H9 (cell line): ENCODE measurements at places on chromosomes 6 and 20.

- no peak overlapping the region for H3K4me3 ChIP-seq
- no peaks in the 10 kb centered on the region; the same call in 2 of the 3 replicates for H3K36me3 ChIP-seq
- no peaks in the 10 kb centered on the region for H3K4me1 ChIP-seq
- no peak for DNase-seq
- H3K27ac ChIP-seq: no peak overlapping the region
- H3K27me3 ChIP-seq: no peaks in the 10 kb centered on the region
These were observed 12.0 kb upstream of the CITED2 start for GRCh38 chr6:139386404-139386803.

DNA sequence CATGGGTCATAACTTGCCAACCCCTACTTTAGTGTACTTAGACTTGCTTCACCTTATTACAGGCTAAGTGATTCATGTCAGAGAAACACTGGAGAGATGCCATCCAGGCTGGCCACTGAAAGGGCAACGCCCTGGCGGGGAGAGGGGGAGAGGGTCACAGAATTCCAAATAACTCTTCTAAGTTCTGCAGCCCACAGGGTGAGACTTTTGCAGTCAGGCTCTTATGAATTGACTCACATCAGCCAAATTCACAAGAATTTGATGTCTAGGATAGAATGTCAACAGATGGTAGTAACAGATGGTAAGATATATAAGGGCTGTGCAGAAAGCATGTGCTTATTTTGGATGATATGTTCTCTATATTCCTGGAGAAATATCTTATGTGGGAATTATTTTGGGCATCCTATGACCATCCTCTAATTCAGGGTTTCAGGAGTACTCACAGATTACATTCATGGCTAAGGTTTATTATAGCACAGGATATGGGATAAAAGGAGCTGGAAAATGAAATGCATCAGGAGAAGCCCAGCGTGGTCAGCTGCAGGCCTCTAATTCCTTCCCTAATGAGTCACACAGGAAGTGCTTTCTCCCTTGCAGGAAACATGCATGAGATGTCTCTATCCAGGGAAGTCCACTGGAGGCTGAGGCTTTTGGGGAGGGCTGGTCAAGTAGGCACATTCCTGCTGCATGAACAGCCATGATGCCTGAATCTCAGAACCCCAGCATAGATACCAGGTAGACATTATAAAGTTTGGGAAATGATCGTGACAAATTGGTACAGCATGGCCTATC lies 58.7 kb upstream of the RIN2 start:
- H3K4me1 ChIP-seq: no peaks in the 10 kb centered on the region
- DNase-seq: no peak
- no peaks in the 10 kb centered on the region; the same call in 1 of the 2 replicates for H3K27me3 ChIP-seq
- no peak overlapping the region for H3K4me3 ChIP-seq
- H3K27ac ChIP-seq: no peak overlapping the region
- H3K36me3 ChIP-seq: peaks cover 5% of the 10 kb centered on the region; the same call in 1 of the 2 replicates

- DNase-seq: no peak
- H3K27me3 ChIP-seq: no peaks in the 10 kb centered on the region
- no peak overlapping the region for H3K27ac ChIP-seq
- H3K36me3 ChIP-seq: no peaks in the 10 kb centered on the region; the same call in 2 of the 3 replicates
- no peak overlapping the region for H3K4me3 ChIP-seq
These were observed 109.4 kb upstream of the AKAP12 start for GRCh38 chr6:151130329-151130728.

GRCh38 chr20:46936415-46937156 lies 41.9 kb downstream of the EYA2 start:
- no peak overlapping the region for H3K4me3 ChIP-seq
- H3K27me3 ChIP-seq: no peaks in the 10 kb centered on the region
- no peaks in the 10 kb centered on the region for H3K4me1 ChIP-seq
- DNase-seq: no peak

GRCh38 chr6:52546678-52547077 lies 30.2 kb downstream of the TRAM2 start:
- DNase-seq: no peak
- H3K4me3 ChIP-seq: no peak overlapping the region
- no peaks in the 10 kb centered on the region for H3K27me3 ChIP-seq
- no peak overlapping the region for H3K27ac ChIP-seq
- no peaks in the 10 kb centered on the region for H3K36me3 ChIP-seq
- peaks cover 12% of the 10 kb centered on the region for H3K4me1 ChIP-seq
